ENCODE measurements at places on chromosomes 12 and 14.
A peak's percentile ranks its signal among the peaks of the same experiment; 100 is the strongest.

GRCh38 chr12:87171356-87171755 lies 857.8 kb downstream of the C12orf50 start:
- no peak for DNase-seq

GRCh38 chr12:93943780-93944179 lies 204.6 kb upstream of the PLXNC1 start:
- no peak for DNase-seq

GRCh38 chr14:94115058-94115591 lies 4.6 kb downstream of the IFI27 start:
- no peak for DNase-seq

DNA sequence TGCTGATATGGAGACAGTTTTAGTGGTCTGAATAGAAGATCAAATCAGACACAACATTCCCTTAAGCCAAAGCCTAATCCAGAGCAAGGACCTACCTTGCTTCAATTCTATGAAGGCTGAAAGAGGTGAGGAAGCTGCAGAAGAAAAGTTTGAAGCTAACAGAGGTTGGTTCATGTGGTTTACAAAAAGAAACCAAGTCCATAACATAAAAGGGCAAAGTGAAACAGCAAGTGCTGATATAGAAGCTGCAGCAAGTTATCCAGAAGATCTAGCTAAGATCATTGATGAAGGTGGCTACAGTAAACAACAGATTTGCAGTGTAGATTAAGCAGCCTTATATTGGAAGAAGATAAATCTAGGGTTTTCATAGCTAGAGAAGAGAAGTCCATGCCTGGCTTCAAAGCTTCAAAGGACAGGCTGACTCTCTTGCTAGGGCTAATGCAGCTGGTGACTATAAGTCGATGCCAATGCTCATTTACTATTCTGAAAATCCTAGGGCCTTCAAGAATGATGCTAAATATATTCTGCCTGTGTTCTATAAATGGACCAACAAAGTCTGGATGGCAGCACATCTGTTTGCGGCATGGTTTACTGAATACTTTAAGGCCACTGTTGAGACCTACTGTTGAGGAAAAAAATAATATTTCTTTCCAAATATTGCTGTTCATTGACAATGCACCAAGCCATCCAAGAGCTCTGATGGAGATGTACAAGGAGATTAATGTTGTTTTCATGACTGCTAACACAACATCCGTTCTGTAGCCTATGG lies 361.0 kb downstream of the DPF3 start:
- DNase-seq: no peak

GRCh38 chr14:55556929-55557623 lies 22.9 kb upstream of the KTN1 start:
- DNase-seq: peak; percentile 68

GRCh38 chr14:36700651-36701050 lies 39.0 kb downstream of the PAX9 start:
- DNase-seq: no peak

- peak; percentile 94 for DNase-seq
Observed at GRCh38 chr12:53047221-53048032, 2.4 kb upstream of the TNS2 start.

DNA sequence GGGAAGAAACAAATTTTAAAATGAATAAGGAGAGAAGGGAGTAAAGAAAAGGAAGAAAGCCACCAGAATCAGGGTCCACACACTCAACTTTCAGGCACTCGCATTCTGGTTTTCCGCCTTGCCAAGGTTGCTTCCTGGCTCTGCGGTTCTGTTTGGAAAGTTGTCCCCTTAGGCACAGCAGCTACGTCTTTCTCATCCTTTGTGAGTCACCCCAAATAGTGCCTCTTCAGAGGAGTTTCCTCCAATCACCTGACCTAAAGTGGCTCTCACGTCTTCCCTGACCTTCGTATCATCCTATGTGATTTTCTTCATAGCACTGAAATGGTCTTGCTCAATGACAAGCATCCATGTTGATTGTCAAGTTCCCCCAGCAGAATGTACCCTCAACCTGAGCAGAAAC lies 99.5 kb upstream of the TMCC3 start:
- no peak for DNase-seq

GRCh38 chr12:123148223-123148622 lies 2.7 kb downstream of the PITPNM2 start:
- DNase-seq: no peak

GRCh38 chr14:77023001-77023996 lies 5.2 kb downstream of the IRF2BPL start:
- DNase-seq: no peak

All from right forelimb (tissue), 1 donor.